NCI-H1048 (cell line): ENCODE measurements at places on chromosomes 3 and 15.

- no peak for DNase-seq
These were observed 48.8 kb downstream of the EXOG start for GRCh38 chr3:38544926-38545325.

GRCh38 chr3:36924744-36925521 lies 19.9 kb downstream of the TRANK1 start:
- DNase-seq = no peak

DNA sequence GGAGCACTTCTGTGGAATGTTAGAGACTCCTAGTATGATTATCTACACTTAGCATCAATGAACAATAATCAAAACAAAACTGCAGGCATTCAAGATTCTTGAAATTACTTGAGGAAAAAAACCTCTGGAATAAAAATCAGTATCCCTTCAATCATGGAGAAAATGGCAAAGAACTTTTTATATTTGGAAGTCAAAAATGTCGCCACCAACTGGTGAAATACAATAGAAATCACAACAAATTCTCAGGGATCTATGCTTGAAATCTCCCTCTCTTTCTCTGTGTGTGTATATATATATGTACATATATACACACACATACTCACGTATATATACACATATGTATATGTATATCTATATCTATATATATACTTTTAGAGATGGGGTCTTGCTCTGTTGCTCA lies 378.9 kb upstream of the ALCAM start:
- no peak for DNase-seq

GRCh38 chr3:135038186-135038585 lies 243.1 kb downstream of the EPHB1 start:
- no peak for DNase-seq

DNA sequence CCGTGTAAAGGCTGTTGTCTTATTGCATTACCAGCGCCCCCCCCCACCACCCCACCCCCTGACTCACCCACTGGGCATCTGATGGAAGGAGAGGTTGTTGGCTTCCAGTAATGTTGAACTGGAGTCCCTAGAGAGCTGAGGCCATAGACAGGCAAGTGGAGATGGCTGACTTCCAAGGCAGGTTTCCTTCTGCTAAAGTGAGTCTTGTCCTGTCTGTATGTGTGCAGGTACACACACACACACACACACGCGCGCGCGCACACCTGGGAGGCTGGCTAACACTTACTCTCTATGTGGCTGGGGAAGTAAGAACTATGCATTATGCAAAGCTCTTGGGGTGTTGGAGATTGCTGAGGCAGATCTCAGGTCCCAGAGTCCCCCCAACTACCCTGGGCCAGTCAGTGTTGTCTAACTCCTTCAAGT lies 1.6 kb upstream of the KY start:
- DNase-seq = no peak

DNA sequence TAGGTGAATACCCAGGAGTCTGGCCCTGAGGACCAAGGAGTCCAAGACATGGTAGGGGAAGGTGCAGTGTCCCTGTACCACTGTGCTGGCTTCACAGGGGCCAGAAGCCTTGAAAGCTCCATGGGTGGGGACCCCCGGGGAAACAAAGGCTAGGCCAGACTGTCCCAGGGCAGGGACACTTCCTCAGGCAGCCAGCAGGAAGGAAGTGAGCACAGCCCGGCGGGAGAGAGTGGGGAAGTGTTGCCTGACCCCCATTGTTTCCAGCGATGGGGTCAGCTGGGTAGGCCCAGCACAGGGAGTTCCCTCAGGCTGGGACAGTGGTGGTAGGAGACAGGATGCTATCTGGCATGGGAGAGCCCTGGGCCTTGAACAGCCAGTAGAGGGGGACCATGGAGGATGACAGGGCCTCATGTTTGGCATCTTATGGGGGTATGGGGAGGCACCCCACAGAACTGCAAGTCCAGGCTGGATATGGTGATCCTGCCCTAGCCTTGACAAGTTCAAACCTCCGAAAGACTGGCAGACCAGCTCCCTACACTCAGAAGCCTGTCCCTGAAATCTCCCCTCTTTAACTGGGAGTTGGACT lies 1.2 kb upstream of the HYAL2 start:
- no peak for DNase-seq

DNA sequence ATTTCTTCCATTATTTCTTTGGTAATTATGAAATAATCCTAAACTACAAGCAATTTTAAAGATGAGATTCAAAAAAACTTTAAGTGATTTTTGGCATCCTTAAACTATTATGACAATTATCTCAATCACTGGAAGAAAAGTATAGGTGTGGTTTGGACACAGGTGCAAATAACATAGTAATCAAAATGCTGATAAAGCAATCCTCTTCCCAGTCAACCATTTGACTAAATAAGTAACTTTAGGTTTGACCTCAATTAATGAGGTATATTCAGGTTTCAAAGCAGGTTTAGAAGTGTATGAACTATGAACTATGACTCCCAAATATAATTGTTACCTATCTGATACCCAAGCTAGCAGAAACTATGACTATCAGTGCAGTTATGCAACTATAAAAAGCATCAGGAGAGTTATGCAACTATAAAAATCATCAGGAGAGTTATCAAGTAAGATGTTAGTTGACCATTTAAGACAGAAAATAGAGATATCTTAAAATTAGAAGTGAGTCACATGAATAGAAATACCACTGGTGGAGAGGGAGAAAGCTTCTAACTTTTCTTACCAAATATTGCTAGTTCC lies 8.9 kb upstream of the CNTN3 start:
- no peak for DNase-seq

DNA sequence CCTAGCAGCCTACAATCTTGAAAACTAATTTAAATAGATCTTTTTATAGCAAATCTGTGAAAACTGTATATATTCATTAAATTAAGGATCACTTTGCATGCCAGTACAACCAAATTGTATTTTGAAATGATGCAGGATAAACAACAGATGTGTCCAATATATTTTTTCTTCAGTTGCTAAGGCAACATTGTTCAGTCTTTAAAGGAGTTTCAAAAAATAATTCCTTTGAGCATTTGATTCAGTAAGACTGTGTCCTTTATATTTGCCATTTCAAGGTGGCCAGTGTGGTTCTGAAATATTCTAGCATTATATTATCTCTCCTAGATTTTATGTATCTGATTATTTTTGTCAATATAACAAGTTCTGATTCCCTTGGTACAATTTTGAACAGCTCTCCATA lies 254.7 kb downstream of the PLOD2 start:
- DNase-seq = no peak

DNA sequence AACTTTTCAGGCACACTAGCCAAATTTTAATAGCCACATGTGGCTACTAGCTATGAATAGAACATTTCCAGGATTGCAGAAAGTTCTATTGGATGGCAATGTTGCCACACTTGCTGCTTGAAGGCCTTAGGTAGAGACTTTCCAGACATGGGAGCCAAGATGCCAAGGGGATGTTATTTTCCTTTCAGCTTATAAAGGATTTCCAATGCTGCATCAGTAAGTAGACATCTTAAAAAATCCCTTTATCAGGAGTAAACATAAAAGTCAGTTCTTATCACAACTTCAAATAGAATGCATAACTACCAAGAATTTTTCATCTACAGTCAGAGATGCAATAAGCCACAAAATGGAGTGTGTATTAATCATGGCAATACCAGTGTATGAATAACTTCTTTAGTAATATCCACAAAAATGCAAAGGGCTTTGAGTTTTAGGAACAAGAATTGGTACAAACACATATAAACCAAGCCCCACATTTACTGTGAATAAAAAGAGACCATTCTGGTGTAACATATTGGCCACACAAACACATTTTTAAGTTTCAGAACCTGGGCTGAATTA lies 457.1 kb upstream of the ADAMTS9 start:
- DNase-seq = no peak

GRCh38 chr3:146561879-146562278 lies 17.5 kb upstream of the PLSCR1 start:
- no peak for DNase-seq

GRCh38 chr15:57167821-57168395 lies 208.4 kb upstream of the CGNL1 start:
- no peak for DNase-seq

GRCh38 chr15:85828126-85828525 lies 33.4 kb upstream of the KLHL25 start:
- DNase-seq = no peak

GRCh38 chr15:71115567-71116351 lies 488 bp downstream of the THSD4 start:
- no peak for DNase-seq

- no peak for DNase-seq
These were observed 484.2 kb upstream of the THBS1 start for GRCh38 chr15:39096608-39097205.

DNA sequence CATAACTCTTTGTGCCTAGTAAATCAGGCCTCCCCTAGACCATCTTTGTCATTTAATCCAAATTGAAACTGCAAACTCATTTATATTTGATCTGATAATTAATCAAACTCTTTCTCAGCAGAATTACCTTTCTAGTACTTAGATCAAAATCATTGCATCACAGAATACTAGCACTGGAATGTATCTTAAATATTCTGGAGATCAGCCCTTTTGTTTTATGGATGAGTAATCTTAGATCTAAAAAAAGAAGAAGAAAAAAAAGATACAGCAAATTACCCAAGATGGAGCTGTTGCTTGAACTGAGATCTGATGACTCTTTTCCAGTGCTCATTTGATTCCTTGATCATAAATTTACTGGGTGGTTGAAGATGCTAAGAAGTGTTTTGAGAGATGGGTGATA lies 47.9 kb downstream of the NAALADL2 start:
- DNase-seq = no peak

GRCh38 chr15:86115145-86115801 lies 35.6 kb downstream of the AGBL1 start:
- no peak for DNase-seq

DNA sequence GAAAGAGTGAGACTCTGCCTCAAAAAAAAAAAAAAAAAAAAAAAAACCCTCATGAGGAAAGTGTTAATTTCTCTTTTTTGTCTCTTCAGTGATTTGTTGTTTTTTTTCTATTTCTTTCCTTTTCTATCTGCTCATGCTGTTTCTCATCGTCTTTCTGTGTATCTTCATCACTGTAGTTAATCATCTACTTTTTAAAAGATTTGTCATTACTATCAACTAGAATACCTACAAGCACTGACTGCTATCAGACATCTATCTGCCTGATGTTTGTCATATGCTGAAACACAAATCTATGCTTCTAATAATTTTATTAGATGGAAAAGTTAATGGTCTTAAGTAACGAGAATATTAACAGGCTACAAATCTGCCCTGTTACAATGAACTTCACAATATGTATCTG lies 26.8 kb downstream of the CCDC14 start:
- no peak for DNase-seq

GRCh38 chr3:161560008-161560637 lies 63.5 kb downstream of the OTOL1 start:
- DNase-seq = peak; percentile 43

DNA sequence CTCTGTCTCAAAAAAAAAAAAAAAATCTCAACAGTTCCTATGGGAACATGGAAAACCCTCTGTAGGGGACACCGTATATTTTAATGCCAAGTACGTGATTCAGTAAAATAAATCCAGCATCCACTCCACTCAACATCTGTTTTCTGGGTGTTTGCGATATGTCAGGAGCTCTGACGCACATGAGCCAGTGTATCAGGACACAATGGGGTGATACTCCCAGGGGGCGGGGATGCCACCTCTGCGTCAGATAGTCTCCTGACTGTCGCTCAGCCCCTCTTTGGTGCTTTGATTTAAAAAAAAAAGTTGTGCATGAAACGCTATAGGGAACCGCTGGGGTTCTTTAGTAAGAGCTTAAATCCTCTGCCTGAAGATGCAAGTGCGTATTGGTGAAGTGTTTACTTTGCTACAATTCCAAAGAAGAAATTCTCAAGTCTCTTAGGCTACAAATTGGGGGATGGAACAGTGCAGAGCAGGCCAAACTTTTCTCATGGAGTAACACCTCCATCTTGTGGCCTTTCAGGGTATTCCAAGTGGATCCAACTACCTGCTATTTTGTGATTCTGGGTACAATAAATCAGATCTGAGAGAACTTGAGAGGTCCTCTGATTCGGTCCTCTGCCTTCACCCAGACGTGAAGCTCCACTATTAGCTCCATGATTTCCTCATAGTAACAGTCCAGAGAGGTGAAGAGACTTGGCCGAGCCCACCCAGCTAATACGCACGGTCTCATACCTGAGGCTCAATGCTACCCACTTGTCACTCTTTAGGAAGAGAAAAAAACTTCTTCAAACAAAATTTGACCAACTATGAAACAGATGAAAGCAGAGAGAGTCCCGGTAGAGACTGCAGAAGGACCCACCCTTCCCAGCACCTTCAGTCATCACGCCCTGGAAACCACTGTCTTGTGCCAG lies 9.3 kb upstream of the NR2E3 start:
- no peak for DNase-seq

DNA sequence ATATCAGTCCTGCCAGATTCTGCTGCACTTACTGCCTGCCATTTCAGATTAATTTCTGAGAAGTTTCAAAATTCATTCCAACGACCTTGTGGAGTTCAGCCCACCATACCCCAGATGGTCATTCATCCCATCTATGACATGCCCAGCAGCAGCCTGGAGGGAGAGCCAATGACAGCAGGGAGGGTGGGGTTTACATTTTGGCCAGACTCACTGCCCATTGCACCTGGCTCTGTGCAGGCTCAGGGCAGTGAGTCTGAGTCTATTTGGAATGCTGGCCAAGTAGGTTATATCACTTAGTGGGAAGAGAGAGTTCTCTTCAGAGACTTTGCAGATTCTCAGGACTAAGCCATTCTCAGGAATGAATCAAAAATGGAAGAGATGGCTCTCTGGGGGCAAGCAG lies 21.5 kb downstream of the SRPRB start:
- DNase-seq = no peak

DNA sequence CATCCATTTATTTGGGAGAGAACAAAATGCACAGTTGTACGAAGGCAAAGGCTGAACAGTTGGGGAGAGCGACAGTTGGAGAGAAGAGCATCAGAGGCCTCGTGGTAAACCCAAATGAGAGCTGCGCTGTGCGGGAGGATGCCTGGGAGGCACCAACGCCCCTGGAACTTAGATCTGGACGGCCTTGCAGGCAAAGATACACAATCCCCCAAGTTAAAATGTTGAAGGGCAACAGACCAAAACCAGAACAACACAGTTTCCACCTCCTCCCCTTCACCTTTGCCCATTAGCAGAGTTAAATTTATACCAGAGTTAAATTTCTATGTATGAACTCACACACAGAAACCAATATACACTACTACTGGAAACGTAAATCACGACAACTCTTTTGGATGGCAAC lies 339.6 kb downstream of the RORA start:
- DNase-seq = no peak
